ENCODE measurements at places on chromosomes 2 and 18.

- DNase-seq, result no peak
Measured at GRCh38 chr2:158619496-158619895, 162.7 kb downstream of the PKP4 start.

GRCh38 chr2:191255756-191256312 is 10.6 kb downstream of the MYO1B start:
- no peak for DNase-seq

DNA sequence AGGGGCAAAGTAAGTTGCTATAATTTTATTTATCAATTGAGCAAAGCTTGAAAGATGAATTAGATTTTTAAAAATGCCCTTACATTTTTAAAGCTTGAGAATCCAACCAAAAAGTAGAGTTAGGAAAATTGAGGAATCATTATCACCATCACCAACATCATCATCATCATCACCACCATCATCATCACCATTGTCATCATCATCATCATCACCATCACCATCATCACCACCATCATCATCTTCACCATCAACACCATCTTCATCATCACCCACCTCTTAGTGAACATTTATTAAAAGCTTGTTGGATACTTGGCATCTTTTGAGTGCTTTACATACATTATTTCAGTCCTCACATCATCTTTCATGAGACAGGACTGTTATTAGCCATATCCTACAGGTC is 504.4 kb upstream of the TNP1 start:
- no peak for DNase-seq

- no peak for DNase-seq
Measured at GRCh38 chr2:191155608-191156071, 4.8 kb upstream of the STAT4 start.

GRCh38 chr18:66066191-66066590 is 315.4 kb downstream of the CDH7 start:
- no peak for DNase-seq

DNA sequence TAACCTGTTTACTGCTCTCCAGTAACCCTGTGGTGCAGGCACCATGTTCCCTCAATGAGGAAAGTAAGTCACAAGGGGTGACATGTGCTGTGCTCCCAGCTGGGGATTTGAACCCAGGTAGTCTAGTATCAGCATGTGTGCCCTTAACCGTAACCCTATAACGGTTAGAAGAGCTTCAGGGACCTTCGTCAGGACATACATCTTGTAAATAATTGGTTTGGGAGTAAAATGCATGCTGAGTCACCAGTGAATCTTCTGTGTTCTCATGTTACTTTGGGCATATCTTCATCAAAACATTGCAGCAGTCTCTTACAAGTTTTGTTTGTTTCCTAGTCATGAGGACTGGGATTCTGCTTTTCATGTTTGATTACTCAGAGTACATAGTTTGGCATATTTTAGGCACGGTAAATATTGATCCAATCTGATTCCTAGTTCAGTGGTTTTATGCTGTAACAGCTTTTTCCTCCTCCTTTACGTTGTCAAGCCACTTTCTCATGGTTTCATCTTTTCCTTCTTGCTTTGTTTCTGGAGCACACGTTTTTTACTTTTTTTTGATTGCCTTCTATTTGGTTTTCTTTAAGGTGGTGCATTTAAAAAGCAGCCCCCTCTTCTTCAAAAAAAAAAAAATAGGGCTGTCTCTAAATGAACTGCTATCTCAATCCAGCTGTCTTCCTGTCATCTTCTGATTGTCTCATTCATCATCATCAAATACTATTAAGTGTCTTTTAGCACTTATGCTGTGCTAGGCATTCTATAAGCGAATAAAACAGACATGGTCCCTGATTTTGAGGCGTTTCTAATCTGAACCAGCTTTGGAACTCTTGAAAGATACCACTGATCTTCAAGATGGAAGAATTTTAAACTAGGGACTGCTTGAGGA is 50.4 kb downstream of the CLIP4 start:
- DNase-seq, result no peak
